ENCODE measurements at places on chromosomes 16 and 17. TPM values are rescaled to one million over a fixed set of nuclear protein-coding genes. Genes with fewer than 3 reads are reported as not detected.

DNA sequence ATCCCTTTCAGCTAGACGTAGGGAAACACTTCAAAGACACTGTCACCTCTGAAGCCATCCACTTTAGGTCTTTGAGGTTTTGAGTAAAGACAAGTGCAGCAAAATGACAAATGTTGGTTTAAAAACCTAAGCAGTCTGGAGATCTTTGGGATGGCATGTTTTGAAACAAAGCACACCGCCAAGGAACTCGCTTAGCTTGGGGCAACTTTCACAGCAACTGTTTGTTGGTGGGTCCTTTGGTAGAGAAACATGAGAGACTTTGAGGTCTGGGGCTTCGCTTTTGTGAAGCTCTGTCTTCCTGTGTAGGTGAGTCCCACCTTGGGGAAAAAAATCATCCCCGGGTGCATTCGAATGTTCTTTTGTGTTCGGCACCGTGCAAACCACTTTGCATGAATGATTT is 357.5 kb downstream of the SNX29 start:
- DNase-seq = no peak

- DNase-seq = no peak
Observed at GRCh38 chr17:17886226-17886625, 49.4 kb upstream of the SREBF1 start.

GRCh38 chr17:21298983-21299519 is 14.5 kb downstream of the MAP2K3 start:
- peak; percentile 1 for DNase-seq

DNA sequence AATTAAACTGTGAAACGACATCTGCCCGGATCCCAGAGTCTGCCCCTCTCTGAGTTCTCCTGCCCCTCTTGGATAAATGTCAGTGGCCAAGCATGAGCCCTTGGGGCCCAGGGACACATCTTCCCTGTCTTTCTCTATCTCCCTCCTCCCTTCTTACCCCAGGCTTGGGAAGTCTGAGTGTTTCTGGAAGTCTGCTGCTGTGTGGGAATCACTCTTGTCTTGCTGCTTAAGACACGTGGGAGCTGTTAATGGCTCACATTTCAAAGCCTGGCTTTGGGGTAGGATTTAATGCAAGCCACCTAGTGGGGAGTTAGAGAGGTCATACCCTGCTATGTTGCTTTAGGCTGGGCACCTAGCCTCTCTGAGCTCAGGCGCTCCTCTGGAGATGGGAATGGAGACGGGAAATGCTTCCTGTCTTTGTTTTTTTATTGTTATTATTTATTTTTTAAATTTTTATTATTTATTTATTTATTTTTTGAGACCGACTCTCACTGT is 218.5 kb upstream of the CIBAR2 start:
- peak; percentile 95 for DNase-seq

GRCh38 chr17:2092253-2092652 is 37.4 kb downstream of the HIC1 start:
- no peak for DNase-seq

DNA sequence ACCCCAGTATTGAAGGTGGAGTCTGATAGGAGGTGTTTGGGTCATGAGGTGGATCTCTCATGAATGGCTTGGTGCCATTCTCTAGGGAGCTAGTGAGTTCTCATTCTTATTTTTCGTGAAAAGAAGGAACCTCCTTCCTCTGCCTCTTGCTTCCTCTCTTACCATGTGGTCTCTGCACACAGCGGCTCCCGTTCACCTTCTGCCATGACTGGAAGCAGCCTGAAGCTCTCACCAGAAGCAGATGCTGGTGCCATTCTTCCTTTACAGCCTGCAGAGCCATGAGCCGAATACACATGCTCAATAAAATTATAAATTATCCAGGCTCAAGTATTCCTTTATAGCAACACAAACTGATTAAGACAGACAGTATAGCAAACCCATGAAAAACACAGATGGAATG is 545.1 kb upstream of the C16orf82 start:
- no peak for DNase-seq

GRCh38 chr16:71373073-71373472 is 14.6 kb downstream of the CALB2 start:
- DNase-seq = peak; percentile 67

GRCh38 chr16:17238285-17239028 is 232.3 kb downstream of the XYLT1 start:
- DNase-seq = peak; percentile 59

- DNase-seq = no peak
Observed at GRCh38 chr17:74099442-74100340, 103.8 kb upstream of the RPL38 start.

DNA sequence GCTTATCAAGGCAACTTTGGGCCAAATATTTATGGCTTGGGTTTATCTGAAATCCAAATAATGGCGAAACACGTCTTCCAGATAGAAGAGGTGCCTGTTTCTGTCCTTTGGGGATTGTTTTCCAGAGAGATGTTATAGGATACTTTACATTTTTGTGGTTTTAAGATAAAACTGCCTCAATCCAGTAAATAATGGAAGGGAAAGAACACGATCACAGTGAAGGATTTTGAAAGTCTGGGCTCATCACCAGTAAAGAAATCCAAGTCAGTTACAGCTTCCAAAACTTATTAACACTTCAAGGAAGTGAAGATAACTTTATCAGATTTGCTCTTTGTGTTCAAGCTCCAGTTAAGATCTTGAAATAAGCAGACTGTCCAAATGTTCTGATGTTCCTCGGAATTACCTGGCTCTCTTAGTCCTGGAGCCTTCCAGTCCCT is 30.1 kb downstream of the DNAH2 start:
- DNase-seq = peak; percentile 63

DNA sequence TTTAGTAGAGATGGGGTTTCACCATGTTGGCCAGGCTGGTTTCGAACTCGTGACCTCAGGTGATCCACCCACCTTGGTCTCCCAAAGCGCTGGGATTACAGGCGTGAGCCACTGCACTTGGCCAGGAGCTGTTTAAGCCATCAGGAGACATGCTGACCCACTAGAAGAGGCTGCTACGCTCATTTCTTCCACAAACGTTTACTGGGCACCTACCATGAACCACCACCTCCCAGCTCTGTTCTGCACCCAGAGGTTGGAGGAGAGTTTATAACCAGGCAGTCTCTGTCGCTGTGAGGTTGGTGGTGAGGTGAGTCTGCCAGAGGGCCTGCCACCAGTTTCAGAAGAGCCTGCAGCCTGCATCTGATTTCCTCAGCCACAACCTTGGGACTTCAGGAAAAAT is 51.8 kb downstream of the SF3B3 start:
- no peak for DNase-seq

DNA sequence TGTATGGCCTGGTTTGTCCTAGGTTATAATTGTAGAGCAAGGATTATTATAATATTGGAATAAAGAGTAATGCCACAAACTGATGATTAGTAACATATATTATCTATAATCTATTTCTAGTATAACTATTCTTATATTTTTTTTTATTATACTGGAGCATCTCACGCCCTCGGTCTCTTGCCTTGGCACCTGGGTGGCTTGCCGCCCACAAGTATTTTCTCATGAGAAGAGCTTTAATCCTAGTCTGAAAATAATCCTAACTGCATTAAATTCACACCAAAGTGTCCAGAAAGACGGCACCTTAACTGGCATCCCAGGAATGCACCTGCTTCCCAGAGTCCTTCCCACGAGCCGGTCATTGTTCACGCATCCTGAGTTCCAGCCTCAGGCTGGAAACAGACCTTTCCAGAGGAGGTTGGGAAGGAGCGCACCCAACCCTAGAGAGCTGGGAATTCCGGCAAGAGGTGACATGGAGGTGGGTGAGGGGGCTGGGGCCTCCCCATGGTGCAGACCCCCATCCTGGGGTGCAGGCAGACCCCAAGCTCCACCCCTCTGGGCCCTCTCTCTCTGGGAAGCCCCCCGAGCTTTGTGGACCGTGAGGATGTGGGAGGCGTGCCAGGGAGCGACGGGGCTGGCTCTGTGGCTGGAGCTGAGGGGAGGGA is 15.9 kb downstream of the CHMP1A start:
- no peak for DNase-seq

DNA sequence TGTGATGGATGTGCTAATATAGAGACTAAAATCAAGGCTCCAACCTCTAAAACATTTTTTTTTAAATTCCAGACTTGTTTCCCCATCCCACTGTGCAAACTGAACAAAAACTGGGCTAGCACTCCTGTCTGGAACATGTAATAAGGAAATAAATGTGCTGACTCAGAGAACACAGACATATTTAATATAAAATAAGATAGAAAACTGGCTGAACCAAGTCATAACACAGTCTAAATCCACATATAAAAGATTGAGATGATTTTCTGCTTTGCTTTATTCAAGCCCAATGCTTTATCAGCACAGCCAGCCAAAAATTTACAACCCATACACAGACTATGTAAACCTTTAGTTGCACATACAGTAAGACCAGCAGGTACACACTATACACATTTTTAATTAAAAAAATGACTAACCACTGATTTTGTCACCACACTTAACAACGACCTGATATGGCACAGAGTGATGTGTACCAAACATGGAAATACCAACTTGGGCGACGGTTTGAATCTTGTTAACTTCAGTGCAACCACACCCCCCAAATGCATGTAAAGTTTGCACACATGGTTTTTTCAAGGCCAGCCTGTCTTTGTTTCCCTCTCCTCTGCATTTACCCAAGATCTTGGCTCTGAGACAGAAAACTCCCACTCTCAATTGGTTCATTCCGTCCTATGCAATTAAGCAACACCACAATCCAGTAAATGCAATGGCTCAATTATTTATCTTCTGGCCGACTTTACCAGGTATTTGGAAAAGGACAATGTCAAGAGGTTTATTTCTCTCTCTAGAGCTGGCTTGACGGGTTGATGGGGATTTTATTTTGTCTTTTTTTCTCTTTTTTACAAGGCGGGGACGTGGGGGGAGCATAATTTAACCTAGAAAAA is 1.2 kb downstream of the STAT3 start:
- peak; percentile 74 for DNase-seq

- no peak for DNase-seq
Observed at GRCh38 chr17:57299176-57299575, 42.9 kb downstream of the MSI2 start.

DNA sequence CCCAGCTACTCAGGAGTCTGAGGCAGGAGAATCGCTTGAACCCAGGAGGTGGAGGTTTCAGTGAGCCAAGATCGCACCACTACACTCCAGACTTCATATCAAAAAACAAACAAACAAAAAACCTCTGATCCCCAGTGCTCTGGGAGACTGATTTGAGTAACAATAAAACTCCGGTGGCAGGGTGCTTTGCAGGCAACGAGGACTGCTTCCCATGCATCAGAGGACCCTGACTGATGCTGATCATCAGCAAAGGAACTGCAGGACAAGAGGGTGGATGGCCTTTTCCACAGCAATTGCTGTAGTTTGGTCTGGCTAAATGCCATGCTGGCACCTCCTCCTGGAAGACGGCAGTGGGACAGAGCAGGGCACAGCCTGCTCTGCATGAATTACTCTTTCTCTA is 6.4 kb upstream of the SLC39A11 start:
- no peak for DNase-seq

- DNase-seq = no peak
Observed at GRCh38 chr16:86293906-86294305, 216.4 kb upstream of the FOXF1 start.

DNA sequence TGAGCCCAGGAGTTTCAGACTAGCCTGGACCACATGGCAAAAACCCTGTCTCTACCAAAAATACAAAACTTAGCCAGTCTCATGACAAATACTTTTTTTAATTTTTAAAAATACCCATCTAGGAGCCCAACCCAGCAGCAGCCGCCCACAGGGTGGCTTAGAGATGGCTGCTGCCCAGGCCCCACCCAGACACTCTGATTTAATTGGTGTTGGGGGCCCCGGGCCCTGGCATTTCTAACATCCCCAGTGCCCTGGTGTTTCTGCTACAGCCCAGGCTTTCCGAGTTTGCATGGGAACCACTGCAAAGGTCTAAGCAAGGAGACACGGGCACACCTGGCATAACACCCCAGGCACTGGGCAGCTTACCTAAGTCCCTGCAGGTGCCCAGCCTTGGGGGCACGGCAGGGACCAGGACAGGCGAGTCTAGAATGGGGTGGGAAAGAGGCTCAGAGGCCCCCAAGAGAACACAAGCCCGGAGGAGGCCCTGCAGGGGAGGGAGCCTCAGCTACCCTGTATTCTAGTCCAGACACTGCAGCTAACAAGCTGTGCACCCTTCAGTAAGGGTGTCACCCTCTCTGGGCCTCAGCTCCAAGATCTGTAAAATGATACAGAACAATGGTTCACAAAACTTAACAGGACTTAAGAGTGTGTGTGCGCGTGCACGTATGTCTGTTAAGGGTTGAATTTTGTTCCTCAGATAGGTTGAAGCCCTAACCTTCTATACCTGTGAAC is 48.8 kb downstream of the RMI2 start:
- no peak for DNase-seq

- peak; percentile 38 for DNase-seq
Observed at GRCh38 chr17:28907709-28908475, 5.0 kb upstream of the DHRS13 start.

Gene TMEM92
- not detected for total RNA-seq

Gene TEKT5
- total RNA-seq = not detected

Gene BCO1
- not detected for total RNA-seq

Gene CMTM2
- not detected for total RNA-seq

Gene ARHGAP44
- 0.13 TPM for total RNA-seq

Gene PDE6G
- not detected for total RNA-seq

Gene EPN3
- total RNA-seq = not detected

Gene BANP
- total RNA-seq = 14.3 TPM

Gene RNF213
- 45.0 TPM for total RNA-seq

Gene GEMIN4
- 9.7 TPM for total RNA-seq

Gene OTOP3
- total RNA-seq = not detected

Gene ACSM2A
- not detected for total RNA-seq

Gene CCDC200
- not detected for total RNA-seq
